ENCODE measurements at places on chromosomes 6 and 20.

DNA sequence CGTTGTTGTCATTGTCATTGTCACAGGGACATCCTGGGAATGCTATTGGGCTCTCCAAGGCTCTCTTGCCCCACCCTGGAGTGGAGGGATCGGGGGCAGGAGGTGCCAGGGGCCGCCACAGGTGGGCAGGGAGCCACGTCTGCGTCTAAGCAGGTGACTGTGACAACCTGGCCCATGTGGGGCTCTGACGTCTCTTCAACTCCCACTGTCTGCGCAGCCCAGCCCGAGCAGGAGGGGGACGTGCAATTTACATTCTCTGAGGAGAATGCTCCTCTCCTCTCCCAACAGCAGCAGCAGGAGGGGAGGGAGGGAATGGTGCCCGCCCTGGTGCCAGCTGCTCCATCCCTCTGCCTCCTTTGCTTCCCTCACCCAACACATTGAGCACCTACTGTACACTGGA, 50.1 kb downstream of the GRM4 start:
- no peak for DNase-seq

DNA sequence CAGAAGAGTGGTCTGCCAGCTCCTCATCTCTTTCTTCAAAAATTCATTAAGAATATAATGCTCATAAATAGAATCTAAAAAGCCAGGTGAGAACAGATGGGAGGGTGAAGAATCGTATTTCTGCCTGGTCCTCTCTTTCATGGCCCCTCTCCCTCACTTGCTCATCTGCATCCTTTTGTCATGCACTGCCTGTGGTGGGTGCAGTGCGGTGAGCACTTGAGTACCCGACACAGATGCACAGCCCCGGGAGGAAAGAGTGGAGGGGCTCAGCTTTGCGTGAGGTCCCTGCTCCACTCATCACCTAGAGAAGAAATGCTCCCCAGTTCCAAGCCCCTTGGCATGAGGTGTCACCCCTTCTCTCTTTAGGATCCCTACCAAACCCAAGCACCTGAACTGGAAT, 58.1 kb upstream of the GLP1R start:
- no peak for DNase-seq

DNA sequence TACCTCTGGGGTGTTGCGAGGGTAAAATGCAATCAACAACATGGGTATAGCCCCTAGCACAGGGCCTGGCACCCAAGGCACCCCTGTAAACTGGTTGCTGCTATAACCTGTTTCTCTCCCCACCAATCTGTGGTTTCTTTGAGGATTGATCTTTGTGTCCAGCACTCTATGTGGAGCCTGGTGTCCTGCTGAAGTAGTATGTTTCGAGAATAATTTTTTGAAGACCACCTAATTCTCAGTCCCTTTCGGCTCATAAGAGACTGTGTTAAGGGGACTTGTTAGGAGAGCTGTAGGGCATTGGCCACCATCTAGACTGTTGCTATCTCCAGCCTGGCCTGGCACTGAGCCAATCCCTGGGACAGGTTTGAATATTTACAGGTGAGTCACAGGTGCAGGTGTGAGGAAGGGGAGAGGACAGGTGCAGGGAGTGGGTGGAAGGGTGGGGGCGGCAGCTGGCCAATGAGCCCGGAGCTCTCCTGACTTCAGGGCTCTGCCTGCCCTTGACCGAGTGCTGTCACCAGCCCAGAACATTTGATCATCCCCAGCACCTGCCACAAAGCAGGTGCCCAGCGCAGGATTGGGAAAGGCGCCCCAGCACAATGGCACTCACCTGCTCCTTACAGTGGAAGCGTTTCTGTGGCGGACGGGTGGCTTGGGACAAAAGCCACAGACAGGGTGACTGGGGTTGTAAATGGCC, 8.1 kb upstream of the C20orf144 start:
- DNase-seq, result no peak

GRCh38 chr6:99132026-99132635, 184.4 kb upstream of the FBXL4 start:
- no peak for DNase-seq

DNA sequence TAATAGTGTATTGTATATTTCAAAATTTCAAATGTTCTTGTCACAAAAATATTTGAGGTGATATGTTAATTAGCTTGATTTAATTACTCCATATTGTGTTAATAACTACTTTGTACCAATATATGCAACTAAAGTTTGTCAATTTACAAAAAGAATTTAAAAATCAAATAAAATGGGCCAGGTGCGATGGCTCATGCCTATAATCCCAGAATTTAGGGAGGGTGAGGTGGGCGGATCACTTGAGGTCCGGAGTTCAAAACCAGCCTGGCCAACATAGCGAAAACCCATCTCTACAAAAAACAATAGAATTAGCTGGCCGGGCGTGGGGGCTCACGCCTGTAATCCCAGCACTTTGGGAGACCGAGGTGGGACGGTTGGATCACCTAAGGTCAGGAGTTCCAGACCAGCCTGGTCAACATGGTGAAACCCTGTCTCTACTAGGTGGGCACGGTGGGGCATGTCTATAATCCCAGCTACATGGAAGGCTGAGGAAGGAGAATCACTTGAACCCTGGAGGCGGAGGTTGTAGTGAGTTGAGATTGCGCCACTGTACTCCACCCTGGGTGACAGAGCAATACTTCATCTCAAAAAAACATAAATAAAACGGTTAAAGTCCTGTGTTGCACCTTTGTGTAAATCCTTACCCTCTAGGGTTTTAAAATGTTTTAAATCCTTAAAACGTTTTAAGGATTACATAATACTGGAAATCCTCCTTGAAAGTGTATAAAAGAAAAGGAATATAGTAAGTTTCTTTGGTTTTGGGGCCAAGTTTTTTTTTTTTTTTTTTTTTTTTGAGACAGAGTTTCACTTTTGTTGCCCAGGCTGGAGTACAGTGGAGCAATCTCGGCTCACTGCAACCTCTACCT, 4.0 kb downstream of the HSPA1B start:
- no peak for DNase-seq

GRCh38 chr6:126919947-126920346, 198.5 kb upstream of the RSPO3 start:
- no peak for DNase-seq

DNA sequence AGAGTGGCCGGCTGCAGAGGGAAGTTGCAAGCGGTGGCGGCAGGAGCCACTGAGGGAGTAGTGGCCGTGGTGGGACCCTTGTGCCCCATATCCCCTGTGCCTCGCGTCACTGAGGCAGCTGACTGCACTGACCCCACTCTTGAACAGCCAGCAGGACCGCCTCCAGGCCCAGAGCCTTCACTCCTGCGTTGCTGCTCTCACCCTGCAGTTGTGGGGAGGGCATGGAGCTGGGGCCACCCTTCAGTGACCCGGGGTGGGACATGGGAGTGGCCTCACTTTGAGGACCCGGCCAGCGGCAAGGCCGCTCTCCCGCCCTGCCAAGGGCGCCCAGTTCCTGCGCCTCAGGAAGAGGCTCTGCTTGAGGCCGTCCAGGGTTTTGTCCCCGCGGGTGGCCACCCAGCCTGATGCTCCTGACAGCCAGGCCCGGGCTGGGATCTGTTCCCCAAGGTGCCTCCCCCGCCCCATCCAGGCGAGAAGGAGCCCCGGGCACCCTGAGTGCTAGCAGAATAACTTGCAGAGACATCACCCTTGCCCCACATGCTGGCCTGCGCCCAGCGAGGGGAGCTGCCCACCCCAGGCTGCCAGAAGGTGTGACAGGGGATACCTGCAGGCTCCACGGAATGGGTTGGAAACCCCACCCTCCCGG, 44.4 kb downstream of the HLA-DRA start:
- DNase-seq, result no peak

- DNase-seq, result no peak
Observed at GRCh38 chr6:22952097-22952496, 382.7 kb downstream of the HDGFL1 start.

- DNase-seq, result no peak
Observed at GRCh38 chr20:13672690-13673089, 34.0 kb upstream of the TASP1 start.

DNA sequence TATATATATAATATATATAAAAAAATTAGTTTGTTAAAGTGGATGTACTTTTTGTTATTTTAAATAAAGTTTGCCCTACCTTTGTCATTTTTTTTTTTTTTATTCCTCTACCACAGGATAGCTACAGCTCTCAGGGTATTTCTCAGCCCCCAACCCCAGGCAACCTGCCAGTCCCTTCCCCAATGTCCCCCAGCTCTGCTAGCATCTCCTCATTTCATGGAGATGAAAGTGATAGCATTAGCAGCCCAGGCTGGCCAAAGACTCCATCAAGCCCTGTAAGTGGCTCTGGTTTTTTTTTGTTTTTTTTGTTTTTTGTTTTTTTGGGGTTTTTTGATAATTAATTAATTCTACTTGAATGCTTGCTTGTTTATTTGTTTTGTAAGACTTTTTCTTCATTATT, 148.6 kb downstream of the TMEM242 start:
- no peak for DNase-seq

- DNase-seq, result no peak
Observed at GRCh38 chr6:121504227-121504626, 68.8 kb downstream of the GJA1 start.

- no peak for DNase-seq
Observed at GRCh38 chr6:34248198-34248726, 544 bp downstream of the SMIM29 start.

- no peak for DNase-seq
Observed at GRCh38 chr6:34508425-34508824, 42.5 kb downstream of the PACSIN1 start.

DNA sequence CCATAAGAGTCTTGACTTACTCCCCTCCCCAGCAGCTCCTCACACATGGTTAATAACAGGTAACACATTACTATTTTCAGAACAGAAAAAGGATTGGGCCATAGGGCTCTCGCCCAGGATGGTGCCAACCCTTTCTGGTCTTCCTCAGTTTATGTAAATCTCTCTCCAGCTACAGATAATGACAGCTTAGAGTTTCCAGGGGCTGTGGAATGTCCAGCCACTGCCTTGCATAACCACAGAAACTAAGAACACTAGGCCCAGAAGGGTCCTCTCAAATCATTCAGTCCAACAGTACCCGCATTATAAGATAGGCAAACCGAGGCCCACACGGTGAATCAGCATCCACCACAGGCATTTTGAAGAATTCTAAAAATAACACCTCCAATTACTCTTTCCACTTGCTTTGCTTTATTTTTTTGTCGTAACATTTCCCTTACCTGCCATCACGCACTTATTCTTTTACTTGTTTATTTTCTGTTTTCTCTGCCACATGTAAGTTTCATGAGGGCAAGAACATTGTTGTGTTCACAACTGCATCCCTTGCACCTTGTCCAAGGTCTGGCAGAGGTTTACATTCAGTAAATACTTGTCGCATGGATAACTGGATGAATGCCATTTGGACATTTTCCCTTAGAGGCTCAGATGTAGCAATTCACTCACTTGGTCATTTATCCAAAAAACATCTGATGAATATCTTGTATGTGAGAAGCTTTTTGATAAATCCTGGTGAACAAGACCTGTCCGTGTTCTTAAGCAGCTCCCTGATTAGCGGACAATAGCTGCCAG, 6.4 kb upstream of the SDC4 start:
- no peak for DNase-seq

GRCh38 chr6:89952686-89953085, 58.4 kb downstream of the GJA10 start:
- DNase-seq, result no peak

DNA sequence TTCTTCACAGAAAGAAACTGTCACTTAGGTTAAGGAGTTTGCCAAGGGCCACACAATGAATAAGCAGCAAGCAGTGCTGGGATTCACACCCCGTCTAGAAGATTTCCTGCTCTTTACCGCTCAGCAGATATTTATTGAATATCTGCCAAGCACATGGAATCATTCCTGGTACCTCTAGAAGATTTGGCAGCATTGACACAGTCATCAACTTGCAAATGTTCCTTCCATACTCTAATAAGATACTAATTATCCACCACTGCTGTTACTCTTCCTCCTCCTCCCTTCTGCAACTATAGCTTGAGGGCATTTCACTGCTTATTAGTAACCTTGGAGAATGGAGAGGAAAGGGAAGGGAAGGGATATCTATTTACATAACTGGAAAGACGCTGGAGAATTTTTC, 13.0 kb downstream of the MOXD1 start:
- no peak for DNase-seq

DNA sequence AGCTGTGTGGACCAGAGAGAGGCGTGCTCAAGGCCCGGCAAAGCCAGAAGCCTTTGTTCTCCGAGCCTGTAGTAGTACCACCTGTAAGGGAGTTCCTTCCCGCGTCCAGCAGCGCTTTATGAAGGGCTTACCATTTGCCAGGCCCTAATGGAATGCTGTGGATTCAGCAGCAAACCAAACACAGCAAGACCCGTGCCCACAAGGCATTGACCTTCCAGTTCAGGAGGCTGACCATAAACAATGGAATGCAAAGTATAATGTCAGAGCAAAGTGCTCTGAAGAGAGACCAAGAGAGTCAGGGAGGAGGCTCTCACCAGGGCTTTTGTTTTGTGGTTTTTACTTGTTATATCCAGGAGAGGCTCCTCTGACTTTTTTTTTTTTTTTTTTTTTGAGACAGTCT, 209.8 kb downstream of the ZMYND8 start:
- no peak for DNase-seq

GRCh38 chr6:41189967-41190366, 11.0 kb downstream of the TREML2 start:
- DNase-seq, result no peak

- DNase-seq, result no peak
Observed at GRCh38 chr20:6421321-6422248, 298.8 kb upstream of the FERMT1 start.

GRCh38 chr20:8474027-8474668, 342.1 kb downstream of the PLCB1 start:
- DNase-seq, result no peak

DNA sequence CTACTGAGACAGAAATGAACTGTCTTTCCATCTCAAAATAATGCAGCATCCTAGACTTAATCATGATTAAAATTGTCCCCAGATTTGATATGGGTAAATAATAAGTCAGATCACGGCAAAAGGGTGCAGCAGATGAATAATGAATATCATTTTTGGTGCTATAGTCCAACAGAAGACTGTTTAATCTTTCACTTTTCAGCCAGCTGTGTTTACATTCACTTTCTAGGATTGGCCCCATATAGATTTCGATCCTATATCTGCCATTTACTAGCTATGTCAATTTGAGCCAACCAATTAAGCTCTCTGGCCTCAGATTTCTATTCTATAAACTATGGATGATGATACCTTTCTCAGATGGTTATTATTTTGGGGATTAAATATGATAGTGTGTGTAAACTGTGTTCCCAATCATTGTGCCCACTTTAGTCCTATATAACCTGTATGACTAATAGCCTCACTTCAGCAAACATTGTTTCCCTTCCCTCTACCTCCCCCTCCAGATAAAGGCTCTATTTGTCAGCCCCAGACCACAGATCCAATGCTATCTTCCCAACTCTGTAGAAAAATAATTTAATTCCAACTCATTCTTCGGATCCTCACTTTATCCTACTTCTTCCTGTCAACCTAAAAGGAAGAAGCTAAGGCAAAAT, 53.6 kb upstream of the NT5E start:
- DNase-seq, result no peak

GRCh38 chr20:40565682-40566040, 123.4 kb downstream of the MAFB start:
- no peak for DNase-seq

GRCh38 chr6:28747631-28748157, 176.1 kb downstream of the TRIM27 start:
- peak; percentile 75 for DNase-seq
